ENCODE measurements at places on chromosomes 2 and 18.

GRCh38 chr2:11550901-11551568 lies 17.2 kb downstream of the GREB1 start:
- DNase-seq, result no peak

DNA sequence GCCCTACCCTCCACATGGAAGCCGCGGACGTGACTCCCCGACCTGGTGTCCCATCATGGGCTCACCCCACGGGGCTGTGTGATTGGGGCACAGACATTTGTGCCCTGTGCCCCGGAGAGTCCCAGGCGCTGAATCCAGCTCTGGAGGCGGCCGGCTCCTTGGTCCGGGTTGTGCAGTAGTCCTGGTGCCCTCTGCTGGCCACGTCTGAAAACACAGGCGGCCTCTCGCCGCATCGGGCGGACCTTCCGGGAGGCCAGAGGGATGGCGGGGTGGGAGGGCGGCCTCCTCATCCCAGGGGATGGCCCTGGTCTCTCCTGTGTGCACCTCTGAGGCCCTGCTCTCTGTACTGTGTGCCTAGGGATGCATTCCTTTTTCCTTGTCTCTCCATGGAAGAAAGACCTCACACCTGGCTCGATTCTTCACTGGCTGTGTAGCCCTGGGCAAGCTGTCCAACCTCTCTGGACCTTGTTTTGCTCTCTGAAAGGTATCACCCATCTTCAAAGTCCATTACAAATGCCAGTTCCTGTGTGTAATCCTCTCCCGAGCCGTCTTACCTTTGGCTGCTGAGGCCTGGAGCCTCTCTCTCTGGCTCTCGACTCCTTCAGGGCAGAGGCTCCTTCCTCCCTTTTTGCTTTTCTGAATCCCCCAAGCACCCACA lies 27.6 kb downstream of the CELF4 start:
- peak; percentile 38 for DNase-seq

DNA sequence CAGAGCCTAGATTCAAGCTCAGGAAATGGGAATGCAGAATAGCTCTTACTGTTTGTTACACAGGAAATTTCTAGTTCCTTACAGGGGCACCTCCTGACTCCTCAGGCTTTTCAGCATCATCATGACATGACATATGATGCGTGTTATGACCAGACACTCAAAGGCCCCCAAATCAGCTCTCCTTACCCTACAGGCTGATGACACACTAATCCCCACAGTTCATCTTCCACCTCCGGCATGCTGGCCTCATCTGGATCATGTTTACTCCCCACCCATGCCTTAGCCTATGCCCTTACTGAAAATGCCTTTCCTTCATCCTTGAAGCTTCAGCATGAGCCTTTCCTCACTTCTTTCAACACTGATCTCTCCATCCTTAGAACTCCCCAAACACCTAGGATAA lies 356.9 kb downstream of the SETBP1 start:
- DNase-seq, result no peak

DNA sequence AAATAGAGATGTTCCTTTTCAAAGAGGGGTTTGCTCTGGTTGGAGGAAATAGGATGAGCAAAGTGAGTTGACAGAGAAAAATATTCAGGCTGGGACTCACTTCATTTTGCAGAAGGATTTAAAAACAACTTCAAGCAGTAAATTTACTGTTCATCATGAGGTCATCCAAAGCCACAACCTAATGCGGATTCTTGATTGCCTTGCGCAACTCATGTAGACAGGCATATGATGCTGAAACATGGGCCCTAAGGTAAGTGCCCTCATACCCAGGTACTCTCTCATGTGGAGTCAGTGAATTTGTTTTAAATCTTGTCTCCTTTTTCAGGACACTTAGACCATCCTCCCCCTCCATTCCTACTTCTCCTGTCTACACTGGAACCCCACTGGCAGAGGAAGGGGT lies 51.9 kb upstream of the LYPD1 start:
- no peak for DNase-seq

- no peak for DNase-seq
Observed at GRCh38 chr2:60324536-60324935, 228.9 kb downstream of the BCL11A start.

GRCh38 chr2:120847700-120848321 lies 112.1 kb downstream of the GLI2 start:
- peak; percentile 31 for DNase-seq

GRCh38 chr2:124804014-124804940 lies 779.2 kb downstream of the CNTNAP5 start:
- peak; percentile 14 for DNase-seq

GRCh38 chr2:38442643-38443541 lies 65.8 kb upstream of the ATL2 start:
- DNase-seq, result no peak

- peak; percentile 34 for DNase-seq
Observed at GRCh38 chr2:218478544-218478943, 59.6 kb downstream of the VIL1 start.

GRCh38 chr2:201358684-201359083 lies 1.5 kb upstream of the FLACC1 start:
- no peak for DNase-seq

GRCh38 chr2:236785611-236786057 lies 216.0 kb downstream of the ACKR3 start:
- no peak for DNase-seq

GRCh38 chr2:29610569-29610968 lies 310.8 kb downstream of the ALK start:
- DNase-seq, result no peak

- DNase-seq, result no peak
Observed at GRCh38 chr18:13563390-13563805, 163.0 kb downstream of the FAM210A start.

DNA sequence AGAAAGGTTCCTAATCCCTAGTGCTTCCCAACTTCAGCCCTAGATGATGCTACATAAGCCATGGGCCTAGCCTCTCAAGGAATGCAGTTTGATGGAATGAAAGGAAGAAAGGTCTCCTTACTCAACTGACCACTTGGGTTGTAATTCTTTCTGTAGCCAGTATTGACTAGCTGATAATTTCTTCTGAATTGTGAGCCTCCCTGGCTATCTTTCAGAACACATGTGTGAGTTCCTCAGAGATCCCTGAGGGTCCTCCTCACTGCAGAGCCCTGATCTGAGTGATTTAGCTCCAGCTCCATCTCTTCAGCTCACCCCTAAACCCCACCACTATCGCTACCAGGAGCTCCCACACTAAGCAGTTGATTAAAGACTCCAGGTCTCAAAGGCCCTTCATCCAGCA lies 31.5 kb downstream of the CFAP210 start:
- DNase-seq, result no peak

- DNase-seq, result no peak
Observed at GRCh38 chr2:64623242-64623850, 30.4 kb downstream of the SERTAD2 start.

- no peak for DNase-seq
Observed at GRCh38 chr2:10038716-10039115, 4.6 kb upstream of the KLF11 start.

DNA sequence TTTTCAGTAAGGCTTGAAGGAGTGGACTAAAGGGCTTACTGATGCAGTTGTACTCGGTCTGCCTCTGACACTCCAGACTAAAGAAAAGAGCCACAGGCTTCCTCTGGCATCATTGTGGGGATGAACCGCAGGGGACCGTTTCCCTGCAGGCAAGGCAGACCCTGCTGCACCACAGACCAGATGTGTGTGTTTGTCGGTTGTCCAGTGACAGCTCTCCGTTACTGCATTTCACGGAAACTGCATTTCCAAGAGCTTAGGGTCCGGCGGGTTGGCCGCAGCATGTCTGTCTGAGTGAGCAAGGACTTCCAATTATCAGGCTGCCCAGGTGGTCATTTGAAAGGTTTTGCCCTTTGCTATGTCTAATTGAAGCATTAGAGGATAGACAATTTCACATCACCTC lies 98.1 kb downstream of the FAM210A start:
- DNase-seq, result no peak

DNA sequence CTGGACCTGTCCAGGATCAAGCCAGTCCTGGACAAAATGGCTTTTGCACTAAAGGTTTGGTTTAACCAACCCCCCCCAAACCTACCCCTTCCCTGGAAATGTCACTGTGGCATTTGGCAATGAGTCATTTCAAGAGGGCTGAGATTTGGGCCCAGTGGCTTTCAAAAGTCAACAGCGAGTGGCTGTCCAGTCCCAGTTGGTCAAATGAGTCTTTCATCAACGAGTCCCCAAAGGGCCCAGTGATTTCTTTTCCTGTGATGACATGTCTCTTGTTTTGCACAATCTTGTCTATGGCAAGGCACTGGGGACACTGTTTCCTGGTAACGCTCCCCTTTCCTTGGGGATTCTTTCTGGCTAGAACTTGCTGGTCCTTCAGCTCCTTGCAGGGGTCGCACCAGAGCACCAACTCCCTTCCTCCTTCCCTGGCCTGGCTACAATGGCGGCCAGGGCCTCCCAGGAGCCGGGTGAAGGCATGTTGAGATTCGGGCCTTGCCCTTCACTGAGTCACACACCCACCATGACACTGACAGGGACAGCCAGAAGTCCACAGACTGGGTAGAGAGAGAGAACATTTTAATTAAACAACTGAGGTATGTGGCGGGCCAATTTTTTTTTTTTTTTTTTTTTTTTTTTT lies 87.2 kb downstream of the SMAD7 start:
- no peak for DNase-seq

GRCh38 chr2:124395961-124396360 lies 370.9 kb downstream of the CNTNAP5 start:
- no peak for DNase-seq

- DNase-seq, result no peak
Observed at GRCh38 chr2:213036836-213037235, 114.6 kb downstream of the IKZF2 start.

- no peak for DNase-seq
Observed at GRCh38 chr2:120979921-120980320, 244.3 kb downstream of the GLI2 start.

GRCh38 chr2:64329848-64330247 lies 124.1 kb upstream of the LGALSL start:
- no peak for DNase-seq

- DNase-seq, result peak; percentile 23
Observed at GRCh38 chr2:37896319-37896718, 28.8 kb upstream of the RMDN2 start.

DNA sequence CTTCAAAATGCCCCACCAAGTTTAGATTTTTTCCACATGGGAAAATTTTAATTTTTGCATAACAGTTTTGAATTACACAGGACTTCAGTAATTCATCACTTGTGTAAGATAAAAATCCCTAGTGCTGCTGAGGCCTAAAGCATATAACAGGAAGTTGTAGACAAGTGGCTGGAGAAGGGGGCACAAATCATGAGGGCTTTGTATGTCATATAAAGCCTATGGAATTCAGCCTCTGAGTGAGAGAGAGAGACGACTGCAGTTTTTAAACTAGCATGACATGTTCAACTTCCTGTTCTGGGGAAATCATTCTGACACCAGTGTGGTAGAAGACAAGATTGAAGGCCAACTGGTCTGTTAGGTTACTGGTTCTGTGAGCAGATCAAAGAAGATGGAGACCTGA lies 187.3 kb upstream of the CHST9 start:
- no peak for DNase-seq

- DNase-seq, result no peak
Observed at GRCh38 chr2:54052825-54053718, 62.3 kb upstream of the ACYP2 start.

GRCh38 chr2:65668744-65669143 lies 236.3 kb upstream of the SPRED2 start:
- no peak for DNase-seq

GRCh38 chr2:21372654-21373053 lies 248.9 kb downstream of the TDRD15 start:
- DNase-seq, result no peak

DNA sequence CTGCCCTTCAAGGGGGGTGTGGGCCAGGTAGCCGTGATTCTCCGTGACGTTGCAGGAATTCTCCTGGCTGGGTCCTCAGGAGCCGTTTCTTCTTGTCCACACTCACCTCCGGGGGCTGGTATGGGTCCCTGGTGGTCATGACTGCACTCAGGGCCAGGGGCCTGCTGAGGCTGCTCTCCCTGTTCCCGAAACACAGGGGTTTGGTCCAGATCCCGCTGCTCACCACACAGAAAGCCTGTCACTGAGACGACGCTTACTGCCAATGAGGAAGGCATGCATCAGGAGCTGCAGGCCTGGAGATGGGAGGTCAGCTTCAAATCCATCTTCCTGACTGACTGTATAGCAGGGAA lies 160.7 kb downstream of the RTP5 start:
- DNase-seq, result no peak

GRCh38 chr2:8003462-8004075 lies 678.3 kb upstream of the ID2 start:
- no peak for DNase-seq

DNA sequence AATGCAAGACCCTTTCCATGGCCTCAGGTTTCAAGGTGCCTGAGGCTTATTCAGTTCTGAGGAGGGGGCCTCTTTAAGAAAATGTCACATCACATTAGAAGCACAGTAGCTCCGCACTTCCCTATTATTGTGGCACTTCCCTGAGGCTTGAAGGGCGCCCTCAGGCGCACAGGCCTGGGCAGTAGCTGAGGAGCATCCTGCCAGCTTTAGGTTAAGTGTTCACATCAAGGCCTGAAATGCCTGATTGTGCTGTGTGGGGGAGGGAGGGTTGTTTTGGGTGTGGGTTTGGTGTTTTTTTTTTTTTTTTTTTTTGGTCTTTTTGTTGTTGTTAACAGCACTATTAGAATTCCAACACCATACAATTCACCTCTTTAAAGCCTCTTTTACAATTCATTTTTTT lies 107.9 kb downstream of the CABLES1 start:
- DNase-seq, result no peak

GRCh38 chr18:13191779-13192178 lies 26.8 kb upstream of the LDLRAD4 start:
- DNase-seq, result no peak

- no peak for DNase-seq
Observed at GRCh38 chr2:239118675-239119211, 270.9 kb downstream of the TWIST2 start.

GRCh38 chr2:173427887-173428668 lies 73.4 kb downstream of the CDCA7 start:
- DNase-seq, result no peak

DNA sequence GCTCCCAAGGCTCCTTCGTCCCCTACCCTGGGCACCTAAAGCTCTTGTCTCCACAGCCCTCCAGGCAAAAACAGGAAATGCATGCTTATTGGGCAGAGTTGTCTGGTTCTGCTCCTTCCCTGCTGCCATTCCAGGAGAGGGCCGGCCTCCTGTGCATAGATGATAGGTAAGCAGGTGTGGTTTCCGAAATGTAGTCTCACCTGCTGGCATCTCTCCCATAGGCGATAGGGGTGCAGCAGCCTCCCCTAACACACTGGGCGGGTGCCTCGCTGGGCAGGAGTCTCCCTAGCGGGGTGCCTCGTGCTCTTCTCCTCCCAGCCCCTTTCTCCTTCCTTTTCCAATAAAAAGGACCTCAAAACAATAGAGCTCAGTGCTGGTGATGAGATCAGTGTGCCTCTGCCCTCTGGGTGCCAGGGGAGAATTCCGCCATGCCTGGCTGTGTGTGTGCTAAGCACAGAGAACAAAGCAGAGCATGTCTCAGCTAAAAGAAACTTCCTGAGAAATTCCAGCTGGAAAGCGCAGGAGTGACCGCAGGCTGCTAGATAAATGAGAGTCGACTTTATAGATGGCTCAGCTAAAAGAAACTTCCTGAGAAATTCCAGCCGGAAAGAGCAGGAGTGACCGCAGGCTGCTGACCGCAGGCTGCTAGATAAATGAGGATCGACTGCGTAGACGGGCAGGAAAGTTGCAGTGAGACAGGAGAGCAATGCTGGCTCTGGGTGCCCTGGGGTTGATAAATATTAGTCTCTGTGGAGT lies 11.3 kb upstream of the PXDN start:
- DNase-seq, result no peak
